ENCODE measurements at places on chromosomes 1 and 21.

DNA sequence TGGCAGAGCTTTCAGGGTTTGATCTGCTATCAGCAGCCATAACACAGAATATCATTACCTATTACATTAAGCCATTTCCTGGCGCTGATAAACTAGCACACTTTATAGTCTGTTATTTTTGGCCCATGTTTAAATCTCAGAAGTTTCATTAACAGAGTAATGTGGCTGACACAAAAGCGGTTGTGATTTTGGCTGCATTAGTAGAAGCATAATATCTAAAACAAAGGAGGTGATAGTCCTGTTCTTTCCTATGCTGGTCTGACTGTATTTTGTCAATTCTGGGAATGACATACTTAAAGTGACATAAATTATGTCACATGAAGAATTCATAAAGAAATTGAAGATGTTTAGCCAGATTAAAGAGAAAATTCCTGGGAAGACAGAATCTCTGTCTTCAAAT is 151.3 kb upstream of the KCND3 start:
- no peak for DNase-seq

GRCh38 chr21:44432841-44433790 is 22.2 kb upstream of the LRRC3 start:
- DNase-seq: peak; percentile 43

DNA sequence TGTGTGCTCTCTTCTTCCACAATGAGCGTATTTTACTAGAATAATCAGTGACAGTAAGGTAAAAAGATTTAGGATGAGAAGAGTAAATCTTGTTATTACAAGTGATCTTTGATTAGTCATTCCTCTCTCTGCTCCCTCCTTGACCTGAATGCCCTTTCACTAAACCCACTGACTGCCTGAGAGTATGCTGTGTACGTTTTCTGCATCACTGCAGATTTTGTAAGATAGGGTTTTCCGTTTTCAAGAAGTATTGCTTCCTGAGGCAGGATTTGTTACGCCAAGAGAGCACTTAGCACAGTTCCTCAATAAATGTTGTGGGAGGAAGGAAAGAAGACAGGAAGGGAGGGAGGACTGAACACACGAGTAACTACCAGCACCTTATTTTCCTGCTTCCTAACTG is 7.7 kb upstream of the LAMB3 start:
- no peak for DNase-seq

DNA sequence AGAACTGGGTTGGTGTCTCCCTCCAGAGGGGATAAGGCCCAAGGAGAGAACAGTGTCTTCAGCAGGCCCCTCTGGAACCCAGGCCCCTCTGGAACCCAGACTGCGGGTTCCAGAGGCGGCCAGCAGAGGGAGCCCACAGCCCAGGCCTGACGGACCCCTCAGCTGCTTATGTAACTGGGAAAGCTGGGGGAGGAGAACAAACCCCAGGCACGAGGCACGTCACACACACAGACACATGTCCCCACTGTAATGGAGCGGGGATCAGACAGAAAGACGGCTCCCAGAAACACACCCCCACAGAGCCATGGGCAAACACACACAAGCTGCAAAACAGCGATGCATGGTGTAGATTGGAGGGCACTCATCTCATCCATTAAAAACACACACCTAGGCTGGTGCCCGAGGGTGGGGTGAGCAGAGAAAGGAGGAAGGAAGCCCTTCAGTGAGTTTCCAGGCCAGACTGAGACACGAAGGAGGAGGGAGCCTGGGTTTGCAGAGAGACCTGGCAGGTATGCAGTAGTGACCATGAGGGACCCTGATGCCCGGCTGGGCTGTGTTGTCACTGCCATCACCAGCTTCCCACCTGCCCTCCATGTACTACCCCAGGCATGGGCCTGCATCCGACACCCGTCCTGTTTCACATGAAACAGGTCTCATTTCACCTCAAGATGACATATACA is 2.8 kb upstream of the IGSF8 start:
- peak; percentile 89 for DNase-seq

GRCh38 chr21:46188226-46189212 is 4.3 kb upstream of the SPATC1L start:
- DNase-seq: no peak

DNA sequence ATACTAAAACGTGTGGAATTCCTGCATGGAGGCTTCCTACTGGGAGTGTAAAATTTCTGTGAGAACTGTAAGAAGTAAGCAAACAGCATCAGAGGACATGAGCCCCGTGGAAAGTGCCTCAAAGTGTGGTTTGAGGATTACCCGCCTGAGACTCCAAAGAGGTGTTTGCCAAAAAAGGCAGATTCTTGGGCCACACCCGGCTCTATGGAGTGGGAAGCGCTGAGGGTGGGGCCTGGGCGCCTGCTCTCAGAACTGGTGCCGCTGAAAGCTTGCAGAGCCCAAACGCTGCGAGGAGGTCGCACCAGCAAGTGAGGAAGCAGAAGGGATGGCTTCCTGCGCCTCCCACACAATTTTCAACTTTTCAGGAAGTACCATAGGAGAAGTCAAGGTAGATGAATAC is 43.0 kb upstream of the PSEN2 start:
- peak; percentile 77 for DNase-seq
